Stimulated activated CD4-positive, alpha-beta T cell treated with anti-CD3 and anti-CD28 coated beads, Interleukin-1b, Interleukin-23, amount 100 ng/mL, for 4 hours (primary cell): ENCODE measurements at places on chromosomes 6 and 20.

DNA sequence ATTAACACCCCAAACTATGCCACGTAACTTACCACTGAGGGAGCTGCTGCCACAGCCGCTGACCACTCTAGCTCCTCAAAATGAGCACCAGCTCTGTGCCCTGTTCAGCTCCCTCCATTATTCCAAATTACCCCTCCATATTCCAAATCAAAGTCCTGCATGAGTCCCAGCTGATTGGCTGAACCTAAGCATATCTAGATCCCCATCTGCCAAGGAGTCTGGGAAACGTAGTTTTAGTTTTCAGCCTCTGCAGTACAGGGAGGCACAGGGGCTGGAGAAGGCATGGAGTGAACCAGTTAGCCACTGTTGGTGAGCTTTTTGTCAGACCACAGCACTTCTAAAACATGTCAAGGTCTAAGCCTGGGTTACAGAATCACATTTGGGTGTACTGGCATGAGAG, 15.9 kb downstream of the UNC5CL start:
- DNase-seq = no peak

DNA sequence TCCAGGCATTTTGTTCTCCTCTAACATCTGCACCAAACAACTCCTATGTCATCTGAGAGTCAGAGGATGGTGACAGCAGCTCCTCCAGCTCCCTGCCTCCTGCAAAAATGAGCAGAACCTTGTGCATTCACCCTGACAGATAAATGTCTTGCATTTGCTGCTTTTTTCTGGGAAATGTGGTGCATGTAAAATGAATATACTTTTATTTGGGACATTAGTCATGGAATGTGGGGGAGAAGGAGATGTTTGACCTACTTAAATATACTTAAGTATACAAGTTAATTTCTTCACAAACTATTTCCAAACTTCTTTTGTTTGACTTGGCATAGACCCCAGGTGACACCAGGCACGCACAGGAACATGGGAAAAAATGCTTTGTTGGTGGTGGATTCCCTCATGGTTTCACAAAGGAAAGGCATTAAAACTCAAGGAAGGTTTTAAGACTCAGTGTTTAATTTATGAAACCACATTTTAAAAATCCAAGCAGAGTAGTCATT, 181.8 kb upstream of the MCHR2 start:
- DNase-seq = no peak

DNA sequence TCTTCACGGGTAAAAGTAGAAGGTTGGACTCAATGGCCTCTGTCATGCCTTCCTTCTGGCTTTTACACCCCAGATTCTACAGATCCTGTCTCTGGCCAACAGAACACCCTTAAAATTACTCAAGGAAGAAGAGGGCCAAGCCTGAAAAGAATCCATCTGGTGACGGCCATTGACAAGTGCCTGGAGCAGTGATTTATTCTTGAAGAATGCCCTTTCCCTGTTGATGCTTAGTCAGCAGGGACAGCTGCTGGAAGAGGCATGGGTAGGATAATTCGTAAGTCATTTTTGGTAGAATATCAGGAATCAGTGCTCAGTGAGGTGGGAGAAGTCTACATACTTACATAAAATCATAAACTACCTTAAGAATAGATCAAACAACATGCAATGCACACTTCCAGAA, 397.9 kb downstream of the SAMD5 start:
- DNase-seq = no peak

DNA sequence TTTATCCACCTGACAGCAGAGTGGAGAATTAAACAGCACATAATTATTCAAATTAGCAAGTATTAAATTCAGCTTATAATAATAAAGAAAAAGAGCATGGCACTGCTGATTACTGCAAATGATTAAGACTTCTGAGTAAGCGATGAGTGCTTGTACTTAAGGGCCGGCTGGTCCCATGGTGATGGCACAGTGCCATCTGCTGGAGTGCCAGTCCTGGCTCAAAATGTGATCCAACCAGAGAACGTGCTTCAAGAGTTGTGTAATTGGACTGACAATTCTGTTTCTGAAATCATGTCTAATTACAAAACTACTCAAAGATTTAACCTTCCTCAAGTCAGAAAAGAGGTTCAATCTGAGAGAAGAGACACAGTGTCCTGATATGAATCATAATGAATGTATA, 181.6 kb upstream of the RGS17 start:
- DNase-seq = peak; percentile 4

DNA sequence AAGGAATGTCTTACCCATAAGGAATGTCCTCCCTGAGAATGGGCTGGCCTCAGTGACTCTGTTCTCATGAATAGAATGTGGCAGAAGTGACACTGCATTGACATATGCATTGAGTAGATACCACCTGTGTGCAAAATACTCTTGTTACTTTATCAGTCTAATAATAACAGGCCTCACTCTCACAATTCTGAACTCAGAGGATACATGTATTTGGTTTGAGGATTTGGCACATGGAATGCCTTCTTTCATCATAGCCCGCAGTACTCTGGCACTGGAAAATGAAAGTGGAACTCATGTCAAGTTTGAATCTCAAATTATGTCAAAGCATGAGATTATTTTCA, 52.9 kb upstream of the PLCB4 start:
- DNase-seq = no peak
